ENCODE measurements at places on chromosomes 1 and 21.
A peak's percentile ranks its signal among the peaks of the same experiment; 100 is the strongest.

- no peak for DNase-seq
These were observed 29.2 kb downstream of the CBR1 start for GRCh38 chr21:36099000-36099399.

DNA sequence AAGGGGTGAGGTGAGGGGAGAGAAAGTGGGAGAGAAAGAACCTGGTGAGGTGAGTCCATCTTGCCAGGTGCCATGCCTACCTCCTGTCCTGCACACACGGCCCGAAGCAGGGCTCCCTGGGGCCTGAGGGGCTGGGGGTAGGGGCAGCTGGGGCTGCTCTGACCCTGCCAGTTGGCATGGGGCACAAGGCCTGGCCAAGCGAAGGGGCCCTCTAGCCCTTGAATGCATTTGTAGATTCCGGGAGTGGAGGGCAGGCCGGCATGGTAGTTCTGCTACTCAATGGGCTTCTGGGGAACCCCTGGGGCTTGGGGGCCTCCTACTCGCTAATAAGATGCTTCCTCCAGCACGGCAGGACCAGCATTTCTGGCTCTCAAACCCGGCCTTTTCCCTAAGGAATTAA, 3.6 kb upstream of the PRDM16 start:
- no peak for DNase-seq

DNA sequence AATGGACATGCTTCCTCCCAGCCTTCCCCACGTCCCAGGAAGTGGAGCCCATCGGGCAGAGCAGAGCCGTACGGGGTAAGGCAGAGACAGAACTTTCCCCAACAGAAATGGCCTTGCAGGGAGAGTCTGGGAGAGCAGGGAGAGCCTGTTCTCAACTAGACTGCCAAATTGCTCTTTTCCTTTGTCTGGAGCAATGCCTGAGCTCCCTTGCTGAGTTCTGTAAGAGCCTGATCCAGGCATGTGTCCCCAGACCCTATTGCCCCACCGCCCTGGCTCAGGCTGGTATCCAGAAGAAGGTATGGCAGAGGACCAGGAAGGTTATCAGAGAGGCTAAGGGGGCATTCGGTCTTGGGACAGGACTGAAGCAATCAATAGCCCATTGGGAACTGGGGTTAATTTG, 79.9 kb downstream of the TMEM53 start:
- peak; percentile 25 for DNase-seq

- no peak for DNase-seq
These were observed 12.3 kb downstream of the IKBKE start for GRCh38 chr1:206482611-206483010.

DNA sequence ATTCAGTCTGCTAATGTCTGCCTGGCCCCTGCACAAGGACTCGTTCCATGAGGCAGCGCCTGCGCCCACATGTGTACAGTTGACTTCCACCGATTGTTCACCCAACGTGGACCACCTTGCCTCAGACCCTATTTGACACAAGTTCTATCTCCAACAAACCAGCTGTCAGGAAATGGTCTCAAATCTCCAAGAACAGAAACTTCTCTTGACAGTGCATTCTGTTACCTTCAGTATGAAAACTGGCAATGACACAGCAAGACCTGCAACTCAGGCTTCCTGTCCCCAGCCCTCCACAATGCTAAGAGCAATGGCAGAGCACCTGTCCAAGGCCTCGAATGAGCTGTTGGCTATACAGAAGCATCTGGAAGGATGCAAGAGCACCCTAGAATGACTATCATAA, 102.3 kb upstream of the CLDN14 start:
- no peak for DNase-seq

- DNase-seq, result no peak
These were observed 1.6 kb downstream of the CRABP2 start for GRCh38 chr1:156703741-156704140.

- no peak for DNase-seq
These were observed 1.2 kb downstream of the LRIG2 start for GRCh38 chr1:113074237-113074636.

DNA sequence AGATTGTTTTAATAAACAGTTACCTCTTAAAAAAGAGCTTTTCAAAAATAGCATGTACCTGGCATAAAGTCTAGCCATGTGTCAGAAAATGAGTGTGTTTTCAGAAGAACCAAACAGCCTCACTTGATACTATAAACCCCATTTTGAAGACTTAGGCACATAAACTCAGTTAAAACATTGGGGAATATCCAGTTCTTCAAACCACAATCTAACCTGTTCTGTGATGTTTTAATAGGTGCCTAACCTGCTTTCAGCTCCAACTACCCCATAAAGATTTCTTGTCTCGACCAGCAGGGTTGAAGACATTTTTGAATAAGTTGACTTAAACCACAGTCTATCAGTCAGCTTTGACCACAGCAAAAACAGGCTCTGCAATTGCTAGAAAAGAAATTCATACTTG, 41.3 kb downstream of the NRDC start:
- DNase-seq, result no peak

DNA sequence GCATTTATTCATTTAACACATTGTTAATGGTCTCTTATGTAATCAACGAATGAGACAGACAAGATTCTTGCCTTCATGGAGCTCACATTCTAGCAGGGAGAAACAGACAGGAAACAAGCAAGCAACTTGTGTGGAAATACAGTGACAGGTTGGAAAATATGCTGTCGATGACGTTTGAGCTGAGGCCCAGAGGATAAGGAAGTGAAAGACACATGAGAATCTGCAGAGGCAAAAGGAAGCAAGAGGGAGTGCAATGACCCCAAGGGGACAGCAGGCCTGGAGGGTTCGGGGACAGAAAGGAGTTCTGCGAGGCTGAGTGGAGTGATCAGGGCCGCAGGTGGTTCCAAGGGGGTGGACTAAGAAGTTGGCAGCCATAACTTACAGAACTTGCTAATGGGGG, 60.6 kb upstream of the AKT3 start:
- no peak for DNase-seq

GRCh38 chr1:8862528-8862927, 16.0 kb downstream of the ENO1 start:
- DNase-seq, result no peak

DNA sequence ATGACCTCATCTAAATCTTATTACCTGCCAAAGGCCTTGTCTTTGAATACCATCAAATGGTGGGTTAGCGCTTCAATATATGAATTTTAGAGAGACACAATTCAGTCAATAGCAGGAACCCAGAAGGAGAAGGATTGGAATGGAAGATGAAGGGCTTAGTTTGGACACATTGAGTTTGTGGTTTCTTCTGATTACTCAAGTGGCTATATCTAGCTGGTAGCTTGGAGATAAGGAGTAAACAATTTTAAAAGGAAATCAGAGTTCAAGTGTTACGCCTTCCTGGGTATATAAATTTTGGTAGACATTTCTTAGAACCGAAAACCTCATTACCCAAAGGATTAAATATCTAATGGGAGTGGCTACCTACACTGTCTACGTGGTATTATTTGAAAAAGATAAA, 80.2 kb downstream of the RGS2 start:
- no peak for DNase-seq

GRCh38 chr21:26798856-26799751, 46.1 kb downstream of the ADAMTS1 start:
- no peak for DNase-seq

- DNase-seq, result no peak
These were observed 197.8 kb downstream of the MATN1 start for GRCh38 chr1:30525631-30525970.

- DNase-seq, result no peak
These were observed 3.3 kb downstream of the C21orf58 start for GRCh38 chr21:46320331-46320801.

DNA sequence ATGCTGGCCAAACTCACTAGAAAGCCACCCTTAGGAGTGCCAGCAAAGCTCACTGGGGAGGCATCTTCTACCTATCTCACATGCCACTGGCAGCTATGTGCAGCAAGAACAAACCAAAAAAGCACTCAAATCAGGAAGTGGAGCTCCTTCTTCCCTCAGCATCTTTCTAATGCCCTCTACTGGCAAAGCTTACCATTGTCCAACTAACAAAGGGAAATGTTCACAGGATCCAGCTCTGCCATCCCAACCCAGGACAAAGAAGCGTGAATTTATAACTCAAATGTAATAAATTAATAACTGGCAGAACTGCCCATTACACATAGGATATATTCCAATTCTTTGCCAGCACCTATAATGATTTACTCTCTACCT, 38.9 kb downstream of the LEPR start:
- DNase-seq, result no peak

GRCh38 chr21:46115441-46116188, 17.7 kb downstream of the COL6A2 start:
- DNase-seq, result no peak

GRCh38 chr1:145828367-145829026, 4.5 kb downstream of the POLR3C start:
- DNase-seq, result no peak

GRCh38 chr1:52235646-52236045, 93.8 kb downstream of the ZFYVE9 start:
- no peak for DNase-seq

GRCh38 chr1:94527447-94528031, 14.0 kb downstream of the F3 start:
- DNase-seq, result no peak

GRCh38 chr1:84247425-84248220, 53.9 kb upstream of the SAMD13 start:
- DNase-seq, result no peak

GRCh38 chr1:29900104-29900679, 663.9 kb downstream of the PTPRU start:
- no peak for DNase-seq

DNA sequence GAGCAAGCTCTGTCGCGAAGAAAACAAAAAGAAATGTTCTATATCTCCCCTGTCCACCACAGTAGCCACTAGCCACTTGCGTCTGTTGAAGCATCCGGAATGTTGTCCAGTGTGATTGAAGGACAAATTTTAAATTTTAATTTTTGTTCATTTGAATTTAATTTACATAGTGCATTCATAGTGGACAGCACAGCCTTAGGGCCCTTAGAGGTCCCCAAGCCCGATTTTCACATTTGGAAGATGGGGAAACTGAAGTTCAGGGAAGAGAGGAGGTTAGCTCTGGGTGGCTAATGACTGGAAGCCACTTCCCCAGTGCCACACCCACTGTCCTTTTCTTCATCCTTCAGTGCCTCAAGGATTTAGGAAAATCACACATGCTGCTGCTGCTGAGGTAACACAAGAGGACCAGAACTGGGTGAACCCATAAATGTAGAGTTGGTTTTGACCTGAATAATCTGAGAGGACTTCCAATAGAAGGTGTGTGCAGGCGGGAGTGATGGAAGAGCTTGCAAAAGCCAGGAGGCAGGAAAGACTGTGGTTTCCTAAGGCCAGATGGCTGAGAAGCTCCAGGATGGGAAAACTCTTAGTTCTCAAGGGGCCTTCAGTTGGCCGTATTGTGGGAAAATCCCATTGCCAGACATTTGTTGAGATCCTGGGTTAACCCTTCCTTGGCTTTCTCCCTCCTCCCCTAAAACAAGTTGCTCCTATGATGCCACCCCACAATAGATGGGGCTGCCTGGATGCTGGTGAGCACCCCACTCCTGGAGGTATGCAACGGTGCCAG, 49.5 kb downstream of the TRIM11 start:
- no peak for DNase-seq

GRCh38 chr1:28449904-28450303, 55.9 kb upstream of the RCC1 start:
- no peak for DNase-seq

DNA sequence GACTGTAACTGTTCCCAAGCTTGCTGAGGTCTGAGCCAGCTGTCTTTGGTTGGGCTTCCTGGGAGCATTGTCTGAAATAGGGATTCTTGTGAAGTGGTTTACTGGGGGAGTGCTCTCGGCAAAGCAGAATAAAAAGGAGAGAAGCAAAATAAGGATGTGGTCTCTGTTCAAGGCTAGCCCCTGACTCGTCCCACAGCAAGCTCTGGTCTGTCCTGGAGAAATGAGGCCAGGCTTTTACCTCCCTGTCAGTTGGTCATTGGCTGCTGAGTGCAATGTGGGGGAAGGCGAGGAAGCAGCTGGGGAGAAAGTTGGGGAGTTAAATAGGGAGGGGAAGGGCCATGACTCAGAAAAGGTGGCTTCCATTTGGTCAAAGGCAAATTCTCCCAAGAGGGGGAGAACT, 303.9 kb upstream of the DUSP10 start:
- no peak for DNase-seq

GRCh38 chr1:208934933-208935332, 648.6 kb upstream of the CAMK1G start:
- no peak for DNase-seq

DNA sequence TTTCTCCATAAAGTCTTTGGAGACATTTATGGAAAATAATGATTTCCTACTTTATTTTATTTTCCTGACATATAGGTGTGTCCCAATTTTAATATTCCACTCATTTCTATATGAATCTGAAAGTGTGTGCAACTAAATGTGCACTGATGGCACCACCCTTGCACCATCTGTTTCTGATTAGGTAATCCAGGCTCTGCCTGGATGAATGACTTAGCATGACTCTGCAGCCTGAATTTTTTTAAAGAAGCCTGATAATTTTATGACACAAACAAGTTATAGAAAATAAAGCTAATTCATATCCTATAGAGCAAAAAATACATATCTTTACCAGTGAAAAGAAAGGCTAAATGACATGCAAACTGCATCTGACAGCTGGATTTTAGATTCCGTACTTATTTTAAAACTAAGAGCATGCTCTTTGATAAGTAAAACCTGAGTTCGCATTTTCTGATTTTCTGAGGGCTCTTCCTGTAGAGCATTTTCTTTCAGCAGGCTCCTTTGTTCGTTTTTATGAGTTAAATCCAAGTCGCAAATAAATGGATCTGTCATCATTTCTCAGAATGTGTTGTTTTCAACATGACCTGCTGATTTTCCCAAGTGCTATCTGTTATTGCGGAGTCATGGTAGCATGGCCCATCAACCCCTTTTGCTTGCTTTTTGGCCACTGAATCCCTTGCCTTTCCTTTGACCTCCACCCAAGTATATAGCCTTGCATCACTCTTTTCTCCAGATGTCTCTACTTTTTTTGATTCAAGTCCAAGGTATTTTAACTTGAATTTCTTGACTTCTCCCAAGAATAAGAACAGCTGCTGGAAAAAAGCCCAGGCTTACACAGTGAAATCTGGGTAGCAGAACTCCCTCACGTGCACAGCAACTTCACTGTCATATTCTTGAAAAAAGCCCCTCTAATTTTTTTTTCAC, 52.8 kb upstream of the LYPLAL1 start:
- no peak for DNase-seq

- DNase-seq, result no peak
These were observed 4.5 kb downstream of the TRMT1L start for GRCh38 chr1:185152187-185152767.

- DNase-seq, result no peak
These were observed 402 bp downstream of the C21orf58 start for GRCh38 chr21:46323227-46323709.

DNA sequence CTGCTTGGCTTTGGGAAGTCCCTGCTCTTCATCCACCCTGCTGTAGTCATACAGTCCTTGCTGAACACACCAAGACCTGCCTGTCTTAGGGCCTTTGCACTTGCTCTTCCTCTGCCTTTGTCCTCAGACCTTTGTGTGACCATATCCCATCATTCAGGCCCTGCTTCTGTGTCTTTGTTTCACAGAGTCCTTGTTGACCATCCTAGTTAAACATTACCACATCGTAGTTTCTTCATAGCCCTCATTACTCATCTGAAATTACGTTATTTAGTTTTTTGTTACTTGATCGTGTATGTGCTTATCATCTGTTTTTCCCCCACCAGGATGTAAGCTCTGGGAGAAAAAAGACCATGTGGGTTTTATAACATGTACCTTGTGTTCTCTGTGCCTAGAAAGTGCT, 18.3 kb upstream of the SPRR5 start:
- DNase-seq, result no peak
